ENCODE measurements at places on chromosomes 4 and X.

- peak; percentile 43 for DNase-seq
Observed at GRCh38 chr4:7727749-7728148, 211.9 kb downstream of the AFAP1 start.

- DNase-seq, result no peak
Observed at GRCh38 chr4:168360271-168360670, 41.7 kb upstream of the DDX60 start.

DNA sequence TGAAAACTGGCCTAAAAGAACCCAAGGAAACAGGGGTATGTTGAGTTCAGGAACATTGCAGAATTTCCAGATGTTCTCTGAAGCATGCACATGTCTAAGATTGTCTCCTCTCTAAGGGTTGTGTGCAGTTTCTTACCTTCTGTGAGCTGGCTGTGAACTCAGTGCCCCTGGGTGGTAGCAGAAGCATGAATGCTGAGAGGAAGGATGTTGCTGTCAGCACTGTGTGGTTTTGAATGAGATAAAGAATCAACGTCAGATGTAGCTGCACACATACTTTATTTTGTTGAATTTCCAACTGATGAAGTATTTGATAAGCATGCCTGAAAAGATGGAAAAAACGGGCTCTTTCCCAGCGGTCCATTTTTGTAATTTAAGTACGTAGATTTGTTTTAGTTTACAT is 23.8 kb upstream of the CD38 start:
- DNase-seq, result no peak

DNA sequence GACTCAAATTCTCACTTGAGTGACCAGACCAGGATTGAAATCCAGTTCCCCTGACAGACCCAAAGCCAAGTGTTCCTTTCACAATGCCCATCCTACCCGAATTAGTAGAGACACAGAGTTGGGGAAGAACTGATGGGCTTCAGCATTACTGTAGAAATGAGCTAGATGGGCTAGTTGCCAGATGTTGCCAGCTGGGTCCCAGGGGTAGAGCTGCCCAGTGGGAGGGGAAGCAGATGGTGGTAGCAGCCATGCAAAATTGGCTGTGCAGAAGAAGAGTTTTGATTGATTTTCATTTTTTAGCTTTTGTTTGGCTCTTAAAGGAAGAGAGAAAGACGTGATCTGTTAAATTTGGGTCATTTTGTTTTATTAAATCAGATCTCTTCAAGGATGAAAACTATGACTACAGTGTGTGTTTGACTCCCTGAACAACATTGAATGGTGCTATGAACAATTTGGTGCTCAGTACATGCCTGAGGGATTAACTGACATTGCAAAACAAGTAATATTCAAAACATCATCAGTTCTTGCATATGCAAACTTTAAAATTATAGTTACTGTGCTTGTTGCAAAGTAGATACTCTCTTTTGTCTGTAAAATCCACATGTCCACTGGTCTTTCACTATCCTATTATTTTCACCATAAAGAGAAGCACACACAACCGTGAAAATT is 86.0 kb downstream of the PARM1 start:
- no peak for DNase-seq

DNA sequence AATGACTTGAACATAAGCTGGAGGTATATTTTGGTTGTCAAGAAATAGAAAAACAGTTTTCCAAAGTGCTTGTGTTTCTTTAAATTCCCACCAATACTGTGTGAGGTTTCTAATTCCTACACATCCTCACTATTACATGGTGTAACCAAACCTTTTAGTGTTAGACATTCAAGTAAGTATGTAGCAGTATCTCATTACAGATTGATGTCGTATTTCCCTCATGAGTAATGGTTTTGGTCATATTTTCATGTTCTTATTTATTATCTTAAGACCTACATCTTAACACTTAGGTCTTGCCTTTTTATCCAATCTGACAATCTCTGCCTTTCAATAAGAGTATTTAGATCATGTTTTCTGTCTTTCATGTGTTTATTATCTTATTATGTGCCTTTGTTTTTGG is 253.7 kb upstream of the ANXA10 start:
- no peak for DNase-seq

- DNase-seq, result peak; percentile 50
Observed at GRCh38 chr4:8238515-8239053, 31.0 kb upstream of the HTRA3 start.

DNA sequence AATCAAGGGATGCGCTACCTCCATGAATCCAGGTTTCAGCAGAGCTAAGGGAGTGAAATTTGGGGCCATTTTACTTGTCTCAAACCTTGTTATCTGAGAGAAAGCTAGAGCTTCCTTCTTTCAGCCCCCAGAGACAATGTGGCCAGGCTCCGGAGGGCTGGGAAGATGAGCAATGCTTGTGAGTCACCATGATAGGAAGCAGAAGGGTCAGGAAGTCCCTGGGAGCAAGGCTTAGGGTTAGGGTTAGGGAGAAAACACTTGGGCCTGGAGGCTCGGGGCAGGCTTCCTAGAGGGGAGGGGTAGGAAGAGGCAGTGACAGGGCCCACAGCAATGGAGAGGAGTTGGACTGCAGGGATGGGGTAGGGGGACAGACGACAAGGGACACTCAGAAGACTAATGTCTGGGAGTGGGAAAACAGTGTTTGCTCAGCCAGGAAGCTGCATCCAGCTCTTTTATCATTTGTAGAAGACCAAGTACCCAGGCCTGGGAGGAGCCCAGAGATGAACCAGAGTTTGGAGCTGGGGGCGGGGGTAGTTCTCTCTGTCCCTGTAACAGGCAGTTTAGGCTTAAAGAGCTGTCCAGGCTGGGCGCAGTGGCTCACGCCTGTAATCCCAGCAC is 16.4 kb upstream of the PORCN start:
- no peak for DNase-seq

DNA sequence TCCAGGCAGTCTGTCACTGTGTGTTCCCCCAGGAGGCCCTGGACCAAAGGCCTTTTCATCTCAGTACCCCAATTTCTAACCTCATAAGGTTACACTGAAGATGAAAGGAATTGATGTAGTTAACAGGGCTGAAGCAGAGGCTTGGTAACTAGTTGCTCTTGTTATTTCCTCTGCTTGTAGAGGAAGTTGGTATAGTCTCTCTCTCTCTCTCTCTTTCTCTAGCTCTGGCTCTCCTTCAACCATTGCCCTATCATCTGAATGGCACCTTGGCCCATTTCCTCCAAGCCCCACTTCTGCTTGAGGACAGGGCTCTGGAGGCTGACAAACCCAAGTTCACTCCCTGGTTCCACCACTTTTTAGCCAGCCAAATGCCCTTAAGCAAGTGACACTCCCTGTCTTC is 96.1 kb downstream of the MAMLD1 start:
- no peak for DNase-seq

- DNase-seq, result no peak
Observed at GRCh38 chr4:121998024-121998423, 46.2 kb upstream of the TRPC3 start.

DNA sequence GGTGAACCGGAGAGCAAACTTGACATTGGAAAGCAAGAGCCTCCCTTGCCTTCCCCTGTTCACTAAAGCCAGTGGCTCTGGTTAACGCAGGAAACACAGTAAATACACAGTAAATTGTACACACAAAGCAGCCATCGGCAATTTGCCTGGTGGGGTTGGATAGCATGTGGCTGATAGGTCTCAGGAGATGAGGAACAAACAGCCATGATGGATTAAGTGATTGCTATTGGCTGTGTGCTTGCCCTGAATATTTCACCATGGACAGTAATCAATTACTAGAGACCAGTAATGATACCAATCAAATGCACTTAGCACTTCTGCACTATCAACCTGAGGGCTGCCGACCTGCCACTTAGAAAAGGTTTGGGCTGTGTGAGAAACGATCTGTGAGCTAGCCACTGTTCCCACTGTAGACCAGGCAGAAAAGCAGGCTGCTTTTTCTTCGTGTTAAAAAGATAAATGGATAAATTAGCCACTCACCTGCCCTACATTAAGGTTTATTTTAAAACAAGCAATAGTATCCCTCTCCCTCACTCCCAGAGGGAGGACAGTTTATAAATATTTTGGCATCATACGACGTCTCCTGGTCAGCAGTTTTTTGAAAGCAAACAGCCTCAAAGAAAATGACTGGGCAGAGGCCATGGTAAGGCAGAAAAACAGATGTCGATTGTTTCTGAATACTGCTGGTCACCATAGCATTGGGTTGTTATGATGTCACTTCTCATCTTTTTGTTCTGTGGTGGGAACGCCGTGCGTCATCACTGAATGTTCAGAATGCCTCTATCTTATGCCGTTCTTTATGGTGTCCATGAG is 167.1 kb downstream of the MAML3 start:
- DNase-seq, result no peak

- peak; percentile 47 for DNase-seq
Observed at GRCh38 chr4:125389713-125390112, 75.0 kb downstream of the FAT4 start.

DNA sequence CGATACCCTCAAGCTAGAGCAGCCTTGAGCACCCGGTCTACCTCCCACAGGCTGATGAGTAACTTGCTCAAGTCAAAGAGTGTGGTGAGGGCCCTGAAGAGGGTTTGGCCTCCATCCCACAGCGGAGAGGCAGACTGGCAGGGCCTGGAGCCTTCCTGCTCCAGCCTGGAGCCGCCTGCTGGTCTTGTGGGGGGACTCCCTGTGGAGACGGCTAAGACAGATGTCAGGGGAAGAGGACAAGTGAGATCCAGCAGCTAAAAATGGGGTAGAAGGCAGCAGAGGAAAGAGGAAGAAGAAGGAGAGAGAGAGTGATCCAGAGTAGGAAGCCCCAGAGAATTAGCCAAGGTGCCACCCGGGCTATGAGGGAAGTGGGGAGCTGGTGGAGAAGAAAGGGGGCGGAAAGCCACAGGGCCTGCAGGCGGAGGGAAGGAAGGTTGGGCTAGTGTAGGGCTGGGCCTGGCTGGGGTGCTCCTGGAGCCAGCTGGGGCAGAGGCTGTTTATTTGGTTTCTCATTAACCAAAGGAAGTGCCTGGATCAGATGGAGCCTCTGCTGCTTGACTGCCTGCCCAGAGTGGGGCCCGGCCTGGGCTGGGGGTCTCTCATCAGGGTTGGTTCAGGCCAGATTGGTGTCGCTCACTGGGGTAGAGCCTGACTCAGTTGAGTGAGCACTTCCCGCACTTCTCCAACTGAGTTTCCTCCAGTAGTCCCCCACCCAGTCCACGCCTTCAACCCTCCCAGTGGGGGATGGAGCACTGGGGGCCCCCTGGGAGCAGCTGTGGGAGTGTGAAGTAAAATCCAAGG is 14.2 kb downstream of the EFNB1 start:
- no peak for DNase-seq

DNA sequence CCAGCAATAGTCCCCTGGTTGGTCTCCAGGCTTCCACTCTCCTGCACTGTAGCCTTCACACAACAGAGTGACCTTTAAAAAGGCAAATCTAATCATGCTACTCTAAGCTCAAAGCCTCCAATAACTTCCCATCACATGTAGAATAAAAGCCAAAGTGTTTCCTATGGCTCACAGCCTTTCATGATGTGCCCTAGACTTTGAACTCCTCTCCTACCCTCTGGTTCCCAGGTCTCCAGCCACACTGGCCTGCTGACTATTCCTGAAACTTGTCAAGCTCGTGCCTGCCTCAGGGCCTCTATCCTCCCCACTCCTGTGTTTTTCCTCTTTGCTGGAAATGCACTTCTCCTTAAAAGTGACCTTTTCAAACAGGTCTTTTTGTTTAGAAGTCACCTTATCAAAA is 3.1 kb downstream of the MANBA start:
- no peak for DNase-seq

GRCh38 chr4:15749001-15749400 is 29.1 kb upstream of the CD38 start:
- no peak for DNase-seq

- no peak for DNase-seq
Observed at GRCh38 chr4:2638730-2639129, 102.3 kb downstream of the FAM193A start.

GRCh38 chrX:128035318-128035717 is 16.9 kb downstream of the ACTRT1 start:
- DNase-seq, result no peak

DNA sequence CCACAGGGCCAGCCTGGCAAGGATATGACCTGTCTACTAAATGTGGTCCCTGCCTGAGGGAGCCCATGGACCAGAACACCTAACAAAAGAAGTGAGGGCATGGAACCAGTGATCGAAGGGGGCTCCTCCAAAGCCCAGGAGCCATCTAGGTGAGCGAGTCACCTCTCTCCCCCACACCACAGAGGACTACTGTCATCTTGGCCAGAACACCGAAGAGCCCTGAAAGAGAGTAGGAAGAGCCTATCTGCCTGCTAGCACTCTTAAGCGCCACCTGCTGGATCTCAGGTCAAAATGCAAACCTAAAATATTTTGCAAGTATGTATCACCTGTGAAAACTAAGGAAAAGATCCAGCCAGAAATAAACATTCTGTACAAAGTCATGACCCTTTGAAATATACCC is 137.9 kb upstream of the ZXDB start:
- DNase-seq, result peak; percentile 6

GRCh38 chr4:52979821-52980590 is 117.9 kb downstream of the RASL11B start:
- DNase-seq, result no peak

GRCh38 chr4:98662626-98663225 is 4.3 kb upstream of the TSPAN5 start:
- DNase-seq, result no peak

GRCh38 chr4:77449171-77449570 is 156.4 kb upstream of the CXCL13 start:
- peak; percentile 11 for DNase-seq

GRCh38 chr4:56979421-56980072 is 851 bp downstream of the POLR2B start:
- no peak for DNase-seq

DNA sequence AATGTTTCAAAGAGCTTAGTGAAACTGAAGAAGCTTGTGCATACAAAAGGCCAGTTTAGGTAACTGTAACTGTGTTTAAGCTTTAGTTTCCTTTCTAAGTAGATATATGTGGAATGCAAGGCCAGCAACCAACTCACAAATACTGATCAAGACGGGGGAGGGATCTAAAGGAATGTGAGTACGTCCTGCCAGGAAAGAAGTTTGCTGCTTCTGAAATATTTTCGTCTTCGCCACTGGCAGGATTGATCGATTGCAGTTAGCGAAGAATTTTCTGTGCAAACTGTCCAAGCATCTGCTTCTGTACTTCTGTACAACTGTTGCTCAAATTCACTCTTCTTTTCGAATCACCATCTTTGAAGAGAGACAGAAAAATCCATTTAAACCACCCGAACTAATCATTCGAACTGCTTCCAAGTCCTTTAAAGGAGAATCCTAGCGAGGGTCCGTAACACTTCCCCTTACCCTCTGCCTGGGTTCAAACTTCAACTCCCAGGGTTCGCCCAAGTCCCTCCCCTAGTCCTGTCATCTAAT is 373 bp upstream of the INTS6L start:
- peak; percentile 21 for DNase-seq

DNA sequence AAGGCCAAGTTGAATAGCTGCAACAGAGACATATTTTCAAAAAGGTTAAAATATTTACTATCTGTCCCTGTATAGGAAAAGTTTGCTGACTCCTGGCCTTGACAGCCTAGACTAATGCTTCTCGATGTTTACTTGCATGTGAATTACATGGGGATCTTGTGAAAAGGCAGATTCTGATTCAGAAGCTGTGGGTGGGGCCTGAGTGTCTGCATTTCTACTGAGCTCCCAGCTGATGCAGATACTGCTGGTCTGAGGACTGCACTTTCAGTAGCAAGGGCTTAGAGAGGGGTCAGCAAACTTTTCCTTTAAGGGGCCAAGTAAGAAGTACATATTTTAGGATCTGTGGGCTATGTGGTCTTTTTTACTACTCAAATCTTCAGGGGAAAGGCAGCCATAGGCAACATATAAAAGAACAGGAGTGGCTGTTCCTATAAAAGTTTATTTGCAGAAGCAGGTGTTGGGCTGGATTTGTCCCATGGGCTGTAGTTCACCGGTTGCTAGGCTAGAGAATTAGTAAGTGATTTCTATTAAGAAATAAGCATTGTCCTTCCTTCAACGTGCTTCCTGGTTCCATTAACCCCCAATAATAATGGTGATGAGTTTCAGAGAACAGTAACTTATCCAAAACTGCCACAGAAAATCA is 97.2 kb upstream of the PDE5A start:
- DNase-seq, result no peak
